ENCODE measurements at places on chromosomes 4 and X. TPM values are rescaled to one million over a fixed set of nuclear protein-coding genes. Genes with fewer than 3 reads are reported as not detected.

The SLC7A11 gene
- 0.08 TPM for total RNA-seq

The SLC9B1 gene
- 0.65 TPM for total RNA-seq

The SPATA18 gene
- total RNA-seq: 2.5 TPM

The PCDH7 gene
- total RNA-seq: 18.7 TPM

The MAGEA1 gene
- not detected for total RNA-seq

The ARR3 gene
- total RNA-seq: not detected

The GAGE12E gene
- total RNA-seq: not detected

DNA sequence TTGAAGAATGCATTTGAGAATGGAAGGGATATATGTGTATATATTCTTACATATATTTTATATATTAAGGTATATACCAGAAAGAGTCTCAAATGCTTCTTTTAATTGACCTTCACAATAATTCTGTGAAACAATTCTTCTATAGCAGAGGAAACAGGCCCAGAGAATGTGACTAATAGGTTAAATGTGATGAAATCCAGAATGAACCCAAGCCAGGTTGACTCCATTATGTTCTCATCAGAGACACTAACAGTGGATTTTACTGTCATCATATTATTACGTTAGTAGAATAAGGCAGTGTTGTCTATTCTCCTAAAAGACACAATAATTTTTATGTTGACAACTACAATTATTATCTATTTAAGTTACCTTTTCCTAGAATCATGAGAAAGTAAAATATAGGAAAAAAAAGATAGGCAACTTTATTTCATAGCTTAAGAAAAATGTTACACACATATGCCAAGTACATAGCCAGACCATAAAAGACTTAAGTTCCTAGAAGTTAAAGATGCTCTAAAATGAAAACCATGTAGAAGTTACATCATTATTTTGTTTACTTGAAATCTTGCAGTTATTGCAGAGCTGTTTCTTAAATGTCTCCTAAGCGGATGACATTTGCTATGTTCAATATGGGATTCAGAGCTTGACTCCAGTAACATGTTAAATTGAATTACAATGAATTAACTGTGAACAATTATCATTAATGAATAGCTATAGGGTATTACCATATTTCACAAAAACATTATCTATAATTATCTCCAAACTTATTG, 56.2 kb upstream of the ANKRD50 start:
- DNase-seq: no peak

DNA sequence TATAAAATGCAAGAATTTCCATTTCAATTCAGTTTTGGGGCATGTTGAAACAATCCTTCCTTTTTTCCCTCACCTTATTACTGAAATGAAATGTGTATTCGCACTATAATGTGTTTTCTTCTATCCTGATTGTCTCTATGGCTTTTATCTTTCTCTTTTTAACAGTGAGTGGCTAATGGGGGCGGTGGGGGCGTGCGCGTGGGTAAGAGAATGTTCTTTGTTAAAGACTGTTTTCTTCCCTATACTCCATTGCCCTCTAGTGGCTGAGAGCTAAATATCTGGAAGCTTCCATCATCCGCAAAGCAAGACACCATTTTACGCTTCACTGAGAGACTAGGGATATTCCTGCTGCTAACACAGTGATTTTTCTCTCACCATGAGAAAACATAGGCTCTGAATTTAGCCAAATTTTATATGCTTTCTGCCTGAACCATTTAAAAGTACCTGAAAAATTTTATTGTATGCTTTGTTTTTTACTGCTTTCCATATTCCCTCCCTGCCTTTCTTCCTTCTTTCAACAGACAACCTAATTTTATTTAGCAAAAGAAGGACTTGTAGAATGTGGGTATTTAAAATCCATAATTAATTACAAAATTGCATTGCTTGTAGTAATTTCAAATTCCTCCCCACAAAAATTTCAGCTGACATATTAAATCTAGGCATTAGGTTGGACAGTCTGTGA, 194.0 kb downstream of the GASK1B start:
- peak; percentile 62 for DNase-seq

DNA sequence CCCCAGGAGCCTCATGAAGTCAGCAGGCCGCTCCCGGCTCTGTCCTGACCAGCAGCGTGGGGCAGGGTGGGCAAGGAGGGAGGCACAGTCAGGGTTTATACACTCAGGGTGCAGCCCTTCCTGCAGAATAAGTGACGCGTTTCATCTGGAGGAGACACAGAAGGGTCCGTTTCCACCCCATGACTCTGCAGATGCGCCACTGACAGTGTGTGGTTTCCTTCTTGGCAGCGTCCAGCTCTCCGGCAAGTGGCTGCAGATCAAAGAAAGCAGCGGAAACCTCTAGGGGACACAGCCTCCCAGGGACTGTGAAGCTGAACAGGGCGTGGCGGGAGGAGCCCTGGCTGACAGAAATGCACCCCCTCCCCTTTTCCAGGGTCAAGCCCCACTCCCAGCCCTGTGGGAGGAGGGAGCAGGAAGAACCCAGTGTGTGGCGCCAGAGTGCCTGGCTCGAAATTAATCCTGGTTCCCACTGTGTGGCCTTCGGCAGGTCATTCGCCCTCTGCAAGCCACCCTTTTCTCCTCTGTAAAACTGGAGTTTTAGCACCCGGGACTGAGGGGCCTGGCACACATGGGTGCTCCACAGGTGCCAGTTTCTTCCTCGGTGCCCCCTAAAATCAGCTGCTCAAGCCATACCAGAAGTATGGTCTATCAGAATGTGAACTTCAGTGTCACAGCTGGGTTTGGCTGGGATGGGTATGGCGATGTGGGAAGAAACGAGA, 17.3 kb upstream of the TBC1D14 start:
- peak; percentile 70 for DNase-seq

DNA sequence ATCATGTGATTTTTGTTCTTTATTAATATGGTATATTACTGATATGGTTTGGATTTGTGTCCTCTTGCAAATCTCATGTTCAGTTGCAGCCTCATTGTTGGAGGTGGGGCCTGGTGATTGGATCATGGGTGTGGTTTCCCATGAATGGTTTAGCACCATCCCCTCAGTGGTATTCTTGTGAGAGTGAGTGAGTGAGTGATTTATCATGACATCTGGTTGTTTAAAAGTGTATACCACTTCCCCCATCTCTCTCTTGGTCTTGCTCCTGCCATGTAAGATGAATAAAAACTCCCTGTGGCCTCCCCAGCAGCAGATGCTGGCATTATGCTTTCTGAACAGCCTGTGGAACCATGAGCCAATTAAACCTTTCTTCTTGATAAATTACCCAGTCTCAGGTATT, 111.5 kb downstream of the TAB3 start:
- no peak for DNase-seq

GRCh38 chr4:174016251-174016650, 267.2 kb downstream of the FBXO8 start:
- no peak for DNase-seq

GRCh38 chr4:147530723-147531122, 49.8 kb downstream of the EDNRA start:
- no peak for DNase-seq

GRCh38 chr4:51943221-51943620, 76.9 kb downstream of the LRRC66 start:
- DNase-seq: no peak

DNA sequence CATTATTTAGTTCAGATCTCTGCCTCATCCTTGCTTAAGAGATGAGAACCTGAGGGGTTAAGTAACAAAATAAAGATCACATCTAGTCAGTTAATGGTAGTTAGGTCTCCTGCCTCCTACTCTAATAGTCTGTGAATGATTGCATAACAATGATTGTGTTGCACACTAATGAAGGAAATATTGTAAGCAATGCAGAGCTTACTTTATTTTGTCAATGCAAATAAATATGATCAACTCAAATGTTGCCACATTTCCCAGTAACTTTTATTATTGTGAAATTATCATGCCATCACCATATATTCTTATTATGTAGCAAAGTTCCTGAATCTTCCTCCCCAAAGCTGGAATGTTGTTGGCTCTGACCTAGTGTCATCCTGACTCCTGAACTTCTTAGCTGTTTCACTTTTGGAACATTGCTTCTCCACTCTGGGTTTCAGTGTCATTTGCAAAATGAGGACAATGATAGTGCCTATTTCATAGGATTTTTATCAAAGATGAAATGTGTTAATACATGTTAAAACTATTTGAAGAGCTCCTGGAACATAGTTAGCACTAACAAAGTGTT, 17.0 kb upstream of the GABRA4 start:
- no peak for DNase-seq

- peak; percentile 82 for DNase-seq
These were observed 361 bp downstream of the QDPR start for GRCh38 chr4:17511509-17511949.

DNA sequence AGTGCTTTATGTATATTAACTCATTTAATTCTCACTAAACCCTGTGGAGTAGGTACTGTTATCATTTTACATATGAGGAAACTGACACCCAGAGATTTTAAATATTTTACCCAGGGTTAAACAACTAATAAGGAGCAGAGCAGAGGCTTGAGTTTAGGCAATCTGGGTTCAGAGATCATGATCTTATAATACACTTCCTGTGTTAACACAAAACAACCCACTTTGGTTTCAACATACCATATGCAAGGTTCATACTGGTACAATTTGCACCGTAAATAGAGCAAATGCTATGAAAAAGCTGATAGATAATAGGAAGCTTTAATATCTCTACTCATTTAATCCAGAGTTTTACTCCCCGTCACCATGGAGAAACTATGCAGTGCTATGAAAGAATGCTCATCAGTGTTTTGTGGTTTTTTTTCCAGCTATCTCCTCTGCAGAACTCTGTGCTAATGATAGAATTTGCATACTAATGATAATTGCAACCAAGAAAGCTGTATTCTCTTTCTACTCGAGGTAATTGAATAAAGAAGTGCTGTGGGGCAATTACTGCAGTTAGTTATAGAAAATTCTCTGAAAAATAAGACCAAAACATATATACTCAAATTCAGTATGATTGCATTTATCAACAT, 138.8 kb upstream of the MAP9 start:
- DNase-seq: no peak

- DNase-seq: peak; percentile 41
These were observed 2.4 kb downstream of the PCDH7 start for GRCh38 chr4:30722359-30723200.

DNA sequence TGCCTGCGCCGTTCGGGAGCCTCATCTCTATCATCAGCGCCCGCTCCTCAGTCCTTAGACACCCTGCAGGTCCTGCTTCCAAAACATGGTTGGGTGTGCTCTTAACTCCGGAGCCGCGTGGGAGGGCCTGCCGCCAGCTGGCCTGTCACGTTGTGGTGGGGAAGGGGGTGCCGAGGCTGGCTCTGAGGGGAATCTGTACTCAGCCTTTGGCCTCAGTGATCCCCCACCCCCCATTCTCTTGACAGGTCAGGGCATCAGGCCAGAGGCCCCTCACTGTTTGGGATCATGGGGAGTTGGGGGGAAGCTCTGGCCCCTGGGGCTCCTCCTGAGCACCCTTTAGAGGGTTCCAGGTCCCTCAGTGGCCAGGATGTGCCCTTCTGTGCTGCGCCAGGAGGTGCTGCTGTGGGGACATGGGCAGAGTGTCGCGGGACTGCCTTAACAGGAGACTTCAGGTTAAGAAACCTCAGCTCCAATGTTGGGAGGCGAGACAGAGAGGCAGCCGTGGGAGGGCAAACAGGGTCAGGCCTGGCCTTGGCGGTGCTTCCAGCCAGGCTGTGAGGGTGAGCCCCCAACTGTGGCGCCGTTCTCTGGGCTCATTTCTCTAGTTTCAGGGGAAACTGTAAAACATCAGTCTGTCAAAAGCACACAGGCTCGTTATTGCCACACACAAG, 33.5 kb downstream of the TRMT44 start:
- no peak for DNase-seq

DNA sequence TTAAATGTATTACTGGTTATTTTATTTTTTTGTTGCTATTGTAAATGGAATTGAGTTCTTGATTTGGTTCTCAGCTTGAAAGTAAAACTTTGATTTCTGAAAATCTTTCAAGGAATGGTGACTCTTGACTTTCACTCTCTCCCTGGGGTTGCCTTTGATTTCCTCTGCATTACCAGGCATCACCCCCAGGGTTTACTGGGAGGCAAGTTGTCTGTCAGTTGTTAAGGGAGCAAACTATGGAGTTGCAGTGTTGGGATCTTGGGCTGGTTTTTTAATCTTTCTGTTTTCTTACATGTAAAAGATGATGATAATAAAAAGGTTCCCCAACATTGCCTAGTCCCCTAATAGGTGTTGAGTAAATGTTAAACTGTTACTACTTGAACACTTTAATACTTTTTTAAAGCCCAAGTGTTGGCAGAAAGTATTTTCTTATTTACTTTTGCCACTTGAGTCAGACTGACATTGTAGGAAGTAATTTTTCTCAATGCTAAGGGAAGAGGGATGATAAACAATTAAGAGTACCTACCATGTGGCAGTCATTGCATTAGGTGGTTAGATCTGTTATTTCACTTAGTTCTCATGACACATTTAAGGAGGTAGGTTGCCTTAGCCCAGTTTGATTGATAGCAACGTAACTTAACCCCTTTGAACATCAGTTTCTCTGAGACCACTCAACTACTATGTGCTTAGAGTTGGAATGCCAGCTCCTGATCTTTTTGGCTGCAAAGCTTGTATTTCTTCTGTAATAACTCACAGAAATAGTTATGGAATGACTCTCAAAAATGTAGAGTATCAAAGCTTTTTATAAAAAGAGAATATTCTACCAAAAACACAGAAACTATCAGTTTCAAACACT, 67.1 kb downstream of the DCLK2 start:
- no peak for DNase-seq

- DNase-seq: no peak
These were observed 243.0 kb upstream of the FSTL5 start for GRCh38 chr4:162406637-162407365.

- no peak for DNase-seq
These were observed 18.3 kb upstream of the ADAMTS3 start for GRCh38 chr4:72587334-72587733.

DNA sequence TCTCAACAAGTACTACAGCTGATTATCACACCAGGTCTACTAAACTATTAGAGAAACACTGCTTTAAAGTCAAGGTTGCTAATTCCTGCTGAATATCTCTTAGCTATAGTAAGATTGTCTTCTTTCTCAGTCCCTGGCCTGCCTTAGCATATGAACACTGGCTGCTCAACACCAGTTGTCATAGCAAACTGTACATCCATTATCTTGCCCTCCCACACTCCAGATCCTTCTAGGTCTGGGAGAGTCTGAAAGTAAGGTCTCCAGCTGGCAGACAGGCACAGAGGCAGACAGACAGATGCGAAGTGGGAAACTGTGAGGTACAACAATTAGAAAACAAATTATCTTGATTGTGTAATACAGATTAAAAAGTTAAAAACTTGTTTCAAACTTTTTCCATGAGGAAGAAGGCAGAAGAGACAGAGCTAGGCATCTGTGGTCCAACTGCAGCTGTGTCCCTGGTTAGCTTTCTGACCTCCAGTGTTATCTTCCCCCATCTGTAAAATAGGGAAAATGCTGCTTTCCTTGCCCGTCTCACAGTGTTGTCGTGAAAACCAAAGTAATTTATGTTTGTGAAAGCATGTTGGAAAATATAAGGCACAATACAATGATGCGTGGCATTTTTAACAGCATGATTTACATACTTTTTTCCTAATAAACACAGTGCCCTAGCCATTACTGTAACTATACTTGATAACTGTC, 133.8 kb downstream of the KLHL13 start:
- no peak for DNase-seq
